ENCODE measurements at places on chromosomes 5 and 9.

GRCh38 chr5:137218471-137218870, 280.7 kb downstream of the SPOCK1 start:
- no peak for DNase-seq

DNA sequence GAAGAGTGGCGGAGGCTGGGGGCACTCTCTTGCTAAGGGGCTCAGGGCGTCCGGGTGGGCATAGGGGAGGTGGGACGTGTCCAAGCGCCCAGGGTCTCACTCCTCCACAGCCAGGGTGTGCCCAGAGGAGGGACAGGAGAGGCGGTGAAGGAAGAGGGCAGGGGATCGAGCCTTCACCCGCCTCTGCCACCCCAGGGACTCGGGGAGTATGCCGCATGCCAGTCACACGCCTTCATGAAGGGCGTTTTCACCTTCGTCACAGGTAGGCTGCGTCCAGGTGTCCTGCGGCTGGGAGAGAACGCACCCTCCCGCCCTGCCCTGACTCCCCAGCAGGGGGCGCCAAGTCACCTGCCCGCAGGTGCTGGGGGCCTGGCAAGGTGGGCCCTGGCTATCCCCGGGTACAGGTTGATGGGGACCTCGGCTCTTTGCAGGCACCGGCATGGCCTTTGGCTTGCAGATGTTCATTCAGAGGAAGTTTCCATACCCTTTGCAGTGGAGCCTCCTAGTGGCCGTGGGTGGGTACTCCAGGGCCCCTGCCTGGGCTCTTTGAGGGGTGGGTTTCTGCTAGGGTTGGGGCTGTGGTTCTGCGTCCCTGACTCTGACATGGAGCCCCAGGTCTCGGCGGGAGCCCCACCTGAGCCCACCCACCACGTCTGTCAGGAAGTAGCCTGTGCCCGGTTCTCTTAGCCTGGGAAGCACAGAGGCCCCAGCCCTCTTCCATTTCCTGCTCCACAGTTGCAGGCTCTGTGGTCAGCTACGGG, 552 bp downstream of the TMEM141 start:
- peak; percentile 22 for DNase-seq

DNA sequence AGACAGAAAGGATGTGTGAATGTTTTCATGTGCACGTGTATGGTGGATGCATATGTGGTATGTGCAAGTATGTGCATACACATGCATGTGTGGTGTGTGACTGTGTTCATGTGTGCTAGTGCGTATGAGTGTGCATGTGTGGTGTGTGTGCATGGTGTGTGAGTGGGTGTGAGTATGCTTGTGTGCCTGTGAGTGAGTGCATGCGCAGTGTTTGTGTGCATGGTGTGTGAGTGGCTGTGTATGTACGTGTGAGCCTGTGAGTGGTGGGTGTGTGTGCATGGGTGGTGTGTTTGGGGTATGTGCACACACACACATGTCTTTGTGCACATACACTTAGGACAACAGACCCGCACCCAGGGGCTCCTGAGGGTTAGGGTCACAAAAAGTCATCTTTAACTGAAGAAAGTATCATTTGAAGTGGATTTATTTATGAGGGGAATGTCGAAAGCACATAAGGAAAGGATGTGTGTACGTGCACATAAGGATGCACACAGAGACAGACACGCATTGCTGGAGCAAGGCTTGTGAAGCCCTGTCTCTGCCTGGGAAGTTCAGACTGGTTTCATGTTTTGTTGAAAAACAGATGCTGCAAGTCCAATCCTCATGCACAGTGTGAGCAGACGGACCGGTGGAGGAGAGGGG, 237.0 kb downstream of the SYK start:
- no peak for DNase-seq

- DNase-seq: peak; percentile 7
These were observed 20.3 kb downstream of the WHRN start for GRCh38 chr9:114484854-114485443.

- no peak for DNase-seq
These were observed 31.5 kb upstream of the SPRY4 start for GRCh38 chr5:142356349-142356715.

All from stimulated activated CD4-positive, alpha-beta T cell treated with anti-CD3 and anti-CD28 coated beads, Interleukin-1b, Interleukin-23, amount 100 ng/mL, for 1 hour (primary cell).